ENCODE measurements at places on chromosomes 5 and 9.
A peak's percentile ranks its signal among the peaks of the same experiment; 100 is the strongest.

DNA sequence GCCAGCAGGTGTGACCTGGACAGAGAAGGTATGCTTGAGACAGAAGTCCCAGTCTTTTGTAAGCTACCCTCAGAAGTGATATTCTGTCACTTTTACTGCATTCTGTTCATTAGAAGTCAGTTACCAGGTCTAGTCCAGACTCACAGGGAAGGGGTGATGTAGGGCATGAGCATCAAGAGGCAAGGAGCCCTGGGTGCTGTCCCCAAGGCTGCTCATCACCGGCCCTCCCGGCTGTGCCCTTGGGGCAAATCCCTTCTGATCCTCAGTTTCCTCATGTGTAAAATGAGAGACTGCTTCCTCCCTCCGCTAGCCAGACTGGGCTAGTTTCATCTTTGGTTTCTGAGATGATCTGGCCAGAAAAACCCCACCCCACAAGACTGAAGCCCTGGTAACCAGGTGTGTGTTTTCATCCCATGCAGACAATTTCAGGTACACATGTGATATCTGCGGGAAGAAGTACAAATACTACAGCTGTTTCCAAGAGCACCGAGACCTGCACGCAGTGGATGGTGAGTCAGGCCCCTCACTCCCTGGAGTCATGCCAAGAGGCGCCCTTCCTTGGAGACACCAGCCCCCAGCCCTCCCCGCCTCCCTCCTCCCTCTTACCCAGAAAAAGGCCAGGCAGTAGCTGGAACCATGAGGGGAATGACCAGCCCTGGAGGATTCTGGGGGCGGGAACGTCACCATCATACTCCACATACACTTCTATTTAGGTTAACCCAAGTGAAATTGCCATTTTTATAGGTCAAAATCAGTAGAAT, 71.0 kb downstream of the AMBP start:
- DNase-seq, result peak; percentile 54

GRCh38 chr9:77975806-77976205, 55.8 kb downstream of the GNAQ start:
- no peak for DNase-seq

DNA sequence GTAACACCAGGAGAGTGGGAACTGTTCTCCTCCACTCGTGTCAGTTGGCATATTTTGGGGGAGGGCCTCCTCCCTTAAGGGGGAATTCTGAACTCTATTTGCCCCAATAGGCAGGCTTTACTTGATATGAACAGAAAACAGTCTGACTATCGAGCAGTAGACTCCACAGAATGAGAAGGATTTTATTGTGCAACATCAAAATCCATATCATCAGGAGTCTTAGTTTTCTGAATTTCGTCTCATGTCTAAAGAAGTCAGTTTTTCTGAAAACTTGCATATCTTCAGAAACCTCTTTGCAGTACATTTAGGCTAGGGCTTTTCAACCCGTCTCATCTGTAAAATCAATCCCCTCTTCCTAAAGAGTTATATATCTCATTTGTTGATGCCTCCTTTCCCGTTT, 96.2 kb downstream of the AUH start:
- no peak for DNase-seq

GRCh38 chr5:36605241-36605640, 1.2 kb upstream of the SLC1A3 start:
- DNase-seq, result no peak

DNA sequence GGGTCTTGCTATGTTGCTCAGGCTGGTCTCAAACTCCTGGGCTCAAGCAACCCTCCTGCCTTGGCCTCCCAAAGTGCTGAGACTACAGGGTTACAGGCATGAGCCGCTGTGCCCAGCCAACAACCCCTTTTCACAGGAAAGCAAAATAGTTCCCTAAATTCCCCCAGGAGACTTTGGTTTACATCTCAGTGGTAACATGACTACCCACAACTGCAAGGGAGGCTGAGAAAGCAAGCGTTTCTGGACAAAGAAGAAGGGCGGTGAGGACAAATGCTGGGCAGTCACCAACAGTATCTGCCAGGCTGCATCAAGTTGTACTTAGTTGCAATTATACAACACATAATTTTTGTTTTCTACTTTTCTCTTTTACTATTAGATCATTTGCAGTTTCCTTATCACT, 7.4 kb upstream of the ADGRD2 start:
- DNase-seq, result no peak

- peak; percentile 83 for DNase-seq
Observed at GRCh38 chr9:96232539-96233241, 69.3 kb downstream of the HSD17B3 start.

- DNase-seq, result no peak
Observed at GRCh38 chr5:159156426-159157238, 52.7 kb downstream of the RNF145 start.

GRCh38 chr5:23319901-23320300, 187.5 kb upstream of the PRDM9 start:
- DNase-seq, result no peak
